ENCODE measurements at places on chromosomes 6 and 20.

DNA sequence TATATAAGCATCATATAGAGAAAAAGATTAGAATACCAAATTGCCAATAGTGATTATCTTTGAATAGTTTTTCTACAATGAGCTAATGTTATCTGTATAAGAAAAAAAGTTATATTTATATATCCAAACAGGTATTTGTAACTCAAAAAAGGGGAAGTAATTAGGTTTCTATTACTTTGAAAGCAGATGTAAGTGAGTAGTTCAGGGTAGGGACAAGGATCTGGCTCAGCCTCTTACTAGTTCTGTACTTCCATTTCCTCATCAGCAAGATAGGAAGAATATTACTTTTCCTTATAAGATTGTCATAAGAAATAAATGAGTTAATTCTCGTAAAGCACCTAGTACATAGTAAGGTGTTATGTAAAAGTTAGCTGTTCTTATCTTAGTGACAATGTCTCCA lies 32.2 kb downstream of the AHI1 start:
- no peak for DNase-seq

DNA sequence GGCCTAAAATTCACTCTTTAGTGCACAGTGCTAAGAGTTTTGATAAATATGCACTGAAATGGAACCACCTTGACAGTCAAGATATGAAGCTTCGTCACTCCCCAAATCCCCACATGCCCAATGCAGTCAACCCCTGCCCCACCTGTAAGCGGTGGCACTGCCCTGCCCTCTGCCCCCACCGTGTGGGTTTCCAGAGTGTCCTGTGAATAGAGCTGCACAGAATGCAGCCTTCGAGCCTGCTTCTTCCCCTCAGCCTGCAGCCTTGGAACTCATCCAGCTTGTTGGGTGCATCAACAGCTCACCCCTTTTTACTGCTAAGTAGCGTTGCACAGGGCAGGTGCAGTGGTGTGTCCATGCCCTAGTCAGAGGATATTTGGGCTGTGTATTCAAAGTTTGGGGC lies 216.3 kb downstream of the SYNDIG1 start:
- DNase-seq = no peak

DNA sequence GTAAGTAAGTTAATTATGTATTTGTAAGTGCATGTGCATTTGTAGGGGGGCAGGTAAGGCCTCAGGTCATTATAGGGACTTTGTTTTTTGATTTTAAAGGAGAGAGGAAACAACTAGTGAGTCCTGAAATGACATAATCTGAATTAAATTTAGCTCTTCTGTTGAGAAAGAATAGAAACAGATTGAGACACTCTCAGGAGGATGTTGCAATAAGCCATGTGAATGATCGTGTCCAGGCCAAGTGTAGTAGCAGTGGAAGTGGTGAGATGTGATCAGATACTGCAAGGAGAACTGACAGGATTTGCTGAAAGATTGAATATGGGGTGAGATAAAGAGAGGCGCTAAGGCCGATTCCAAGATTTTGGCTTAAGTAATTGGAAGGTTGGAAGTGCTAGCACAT lies 2.6 kb upstream of the CENPW start:
- no peak for DNase-seq

GRCh38 chr6:6483733-6484132 lies 104.8 kb upstream of the LY86 start:
- DNase-seq = no peak

- no peak for DNase-seq
Measured at GRCh38 chr20:3923818-3924217, 34.6 kb downstream of the PANK2 start.

GRCh38 chr6:11174242-11174611 lies 58.2 kb downstream of the NEDD9 start:
- no peak for DNase-seq

- no peak for DNase-seq
Measured at GRCh38 chr20:3652676-3653596, 10.3 kb downstream of the GFRA4 start.

DNA sequence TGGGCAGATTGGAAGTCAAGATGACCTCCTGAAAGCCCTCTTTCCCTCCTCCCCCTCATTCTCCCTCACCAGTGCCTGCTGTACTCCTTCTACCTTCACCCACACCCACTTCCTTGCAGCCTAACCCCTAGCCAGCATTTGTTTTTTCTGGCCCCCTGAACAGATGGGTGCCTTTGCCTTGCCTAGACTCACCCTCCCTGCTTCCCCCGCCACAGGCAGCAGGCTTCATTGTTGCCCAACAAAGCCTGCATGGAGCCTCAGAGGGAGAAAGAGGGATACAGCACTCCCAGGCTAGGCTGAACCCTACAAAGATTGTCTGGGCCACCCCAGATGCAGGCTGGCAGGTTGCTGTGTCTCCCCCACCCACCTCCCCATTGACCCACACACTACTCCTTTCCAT lies 2.7 kb downstream of the MOCS1 start:
- DNase-seq = no peak

DNA sequence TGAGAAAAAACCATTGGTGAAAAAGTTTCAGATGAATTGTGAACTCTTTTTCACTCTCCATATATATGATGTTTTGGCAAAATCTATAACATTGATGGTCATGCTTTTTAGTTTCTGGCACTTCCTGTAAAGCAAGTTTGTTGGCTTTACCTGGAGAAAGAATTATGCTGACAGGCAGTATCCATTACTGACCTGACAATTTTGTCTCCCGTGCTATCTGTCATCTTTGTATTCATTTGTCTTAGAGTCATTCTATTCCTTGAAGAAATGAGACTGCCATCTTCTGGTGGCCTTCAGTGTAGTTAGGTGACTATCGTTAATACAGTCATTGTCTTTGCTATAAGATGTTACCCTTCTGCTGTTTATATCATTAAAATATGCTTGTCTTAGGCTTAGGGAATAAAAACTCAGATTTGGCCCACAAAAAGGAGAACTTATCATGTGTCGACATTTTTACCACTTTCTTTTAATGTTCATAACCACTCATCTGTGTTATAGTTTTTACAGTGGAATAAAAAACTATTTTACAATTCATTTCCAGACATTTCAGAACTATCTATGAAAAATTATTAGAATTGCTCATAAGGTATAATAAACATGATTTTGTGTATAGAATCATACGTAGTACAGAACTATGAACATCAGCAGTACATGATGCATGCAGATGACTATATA lies 707.0 kb downstream of the EPM2A start:
- DNase-seq = no peak

DNA sequence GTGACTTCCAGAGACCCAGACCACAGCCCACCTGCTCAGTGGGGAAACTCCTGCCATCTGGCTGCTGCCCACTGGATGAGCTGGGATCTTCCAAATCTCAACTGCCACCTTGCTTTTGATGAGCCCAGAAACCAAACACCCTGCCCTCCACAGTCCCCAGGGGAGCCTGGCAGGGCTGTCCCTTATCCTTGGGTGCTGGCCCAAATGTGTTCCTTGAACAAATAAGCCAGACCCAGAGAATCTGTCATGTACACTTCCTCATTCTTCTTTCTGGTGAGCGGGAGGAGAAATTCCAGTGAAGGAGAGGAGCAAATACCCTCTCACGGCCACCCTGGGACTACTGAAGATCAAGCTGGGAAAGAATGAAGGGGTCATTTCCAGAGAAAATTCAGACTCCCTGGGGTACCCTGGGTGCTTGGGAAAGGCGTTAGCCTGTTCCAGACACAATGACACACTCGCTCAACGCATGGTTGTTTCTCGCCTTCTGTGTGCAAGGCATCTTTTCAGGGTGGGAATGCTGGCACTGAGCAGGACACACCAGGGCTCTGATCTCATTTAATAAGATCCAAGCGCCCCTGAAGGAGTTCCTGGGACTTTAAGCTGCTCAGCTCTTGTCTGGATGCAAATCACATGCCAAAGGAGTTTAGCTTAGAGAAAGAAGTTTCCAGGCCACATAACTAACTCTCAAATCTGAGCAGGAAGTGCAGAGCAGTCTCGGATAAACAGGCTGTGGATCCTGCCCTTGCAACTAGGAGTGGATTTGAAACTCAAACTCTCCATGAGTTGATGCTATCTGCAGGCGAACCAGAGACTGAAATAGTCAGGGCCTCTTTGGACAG lies 38.5 kb downstream of the PXDC1 start:
- no peak for DNase-seq

DNA sequence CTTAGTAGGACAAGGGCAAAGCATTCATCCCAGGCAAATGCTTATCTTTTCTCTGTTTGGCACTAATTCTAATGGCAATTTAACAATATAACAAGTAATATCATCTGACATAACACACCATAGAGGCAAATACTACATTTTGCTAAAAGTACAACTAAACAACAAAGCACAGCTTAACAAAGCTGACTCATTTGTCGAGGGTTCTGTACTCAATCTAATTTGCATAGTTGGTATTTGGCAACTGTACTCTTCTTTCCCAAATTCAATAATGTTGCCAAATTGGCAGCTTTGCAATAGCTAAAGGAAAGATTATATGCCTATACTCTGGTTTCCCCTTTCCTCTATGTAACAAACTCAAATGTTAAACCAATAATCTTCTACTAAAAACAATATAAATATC lies 461.0 kb downstream of the PKHD1 start:
- DNase-seq = no peak

DNA sequence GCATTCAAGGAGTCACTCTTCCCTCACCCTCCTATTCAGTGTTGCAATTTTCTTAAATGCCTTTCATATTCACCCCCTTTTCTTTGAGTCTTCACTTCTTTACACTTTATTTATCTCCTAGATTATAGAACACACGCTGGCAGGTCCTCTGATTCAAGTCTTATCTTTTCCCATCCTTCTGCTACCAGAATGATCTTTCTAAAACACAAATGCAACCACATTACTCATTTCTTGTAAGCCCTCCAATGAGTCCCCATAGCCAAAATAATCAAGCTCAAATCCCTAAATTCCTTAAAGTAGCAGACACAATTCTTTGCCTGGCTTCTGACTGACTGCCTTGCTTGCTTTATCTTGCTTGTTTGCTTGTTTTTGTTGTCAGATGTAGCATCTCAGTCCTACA lies 920.0 kb downstream of the TFAP2A start:
- no peak for DNase-seq
